Spinal cord (tissue), 10 donors: ENCODE measurements at places on chromosomes 2 and 18. TPM values are rescaled to one million over a fixed set of nuclear protein-coding genes. Genes with fewer than 3 reads are reported as not detected.

Gene MOGAT1
- 0.20 TPM for polyA plus RNA-seq

Gene AQP12B
- polyA plus RNA-seq: 0.44 TPM

Gene PELI1
- 42.7 TPM for polyA plus RNA-seq

Gene ANKRD62
- 0.08 TPM for polyA plus RNA-seq

Gene UGT1A8
- polyA plus RNA-seq: not detected

Gene CPSF3
- 35.2 TPM for polyA plus RNA-seq

Gene STRN
- 40.2 TPM for polyA plus RNA-seq

Gene LAMA1
- polyA plus RNA-seq: 55.6 TPM

Gene SP9
- polyA plus RNA-seq: 1.9 TPM

Gene DYNAP
- 0.08 TPM for polyA plus RNA-seq

Gene ZRANB3
- 4.6 TPM for polyA plus RNA-seq

Gene GPR45
- 3.5 TPM for polyA plus RNA-seq
